ENCODE measurements at places on chromosomes 7 and 10. TPM values are rescaled to one million over a fixed set of nuclear protein-coding genes. Genes with fewer than 3 reads are reported as not detected.

GRCh38 chr7:142560166-142560565 is 189.1 kb upstream of the PRSS1 start:
- DNase-seq, result no peak

Gene KLF14
- 0.27 TPM for total RNA-seq

Gene ZNF804B
- not detected for total RNA-seq

DNA sequence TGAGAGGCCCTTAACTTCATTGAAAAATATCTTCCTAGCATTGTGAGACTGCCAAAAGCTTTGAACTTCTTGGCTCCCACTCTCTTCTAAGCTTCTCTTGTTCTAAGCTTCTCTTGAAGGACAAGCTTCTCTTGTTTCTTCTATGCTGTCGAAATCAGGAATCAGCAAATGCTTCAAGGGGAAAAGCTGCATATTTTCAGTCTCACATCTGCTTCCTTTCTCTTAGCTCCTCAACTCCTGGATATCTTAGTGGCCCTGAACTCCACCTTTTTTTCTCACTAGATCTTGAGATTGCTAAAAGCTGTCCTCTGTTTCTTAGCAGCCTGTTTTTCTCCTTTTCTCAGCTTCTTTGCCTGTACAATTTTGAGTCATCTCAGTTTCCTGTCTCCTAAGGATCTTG is 73.0 kb downstream of the NEUROD6 start:
- DNase-seq, result no peak

- DNase-seq, result no peak
Measured at GRCh38 chr10:29189256-29189655, 99.6 kb upstream of the LYZL1 start.

DNA sequence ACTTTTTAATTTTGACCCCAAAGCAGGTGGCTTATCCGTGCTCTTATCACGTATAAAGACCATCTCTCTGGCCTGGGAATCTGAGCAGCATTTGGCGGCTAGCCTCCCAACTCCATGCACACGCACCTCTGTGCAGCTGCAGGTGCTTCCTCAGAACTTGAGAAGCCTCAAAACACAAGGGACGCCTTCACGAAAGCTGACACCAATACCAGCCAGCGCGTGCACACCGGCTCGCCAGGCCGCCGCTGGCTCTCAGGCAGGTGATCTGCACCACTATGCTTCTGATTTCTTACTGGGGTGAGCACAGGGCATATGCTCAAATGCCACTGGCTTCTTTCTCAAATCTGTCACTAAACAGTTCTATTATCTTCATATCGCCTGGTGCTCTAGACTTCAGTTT is 145.0 kb downstream of the PARD3 start:
- no peak for DNase-seq

All from B cell (primary cell).